AG04450 (cell line): ENCODE measurements at places on chromosomes 3 and 15. TPM values are rescaled to one million over a fixed set of nuclear protein-coding genes. Genes with fewer than 3 reads are reported as not detected.

ROPN1B gene
- not detected in 2 replicates for polyA plus RNA-seq

CCDC191 gene
- polyA plus RNA-seq: 1.7 and 2.3 TPM in 2 replicates

KLF15 gene
- polyA plus RNA-seq: 0.38 and 0.53 TPM in 2 replicates

LRTM1 gene
- not detected in 2 replicates for polyA plus RNA-seq

GPR15 gene
- not detected in 2 replicates for polyA plus RNA-seq

SLC35G2 gene
- polyA plus RNA-seq: 13.3 and 18.1 TPM in 2 replicates

MESP2 gene
- 0.20 and 0.22 TPM in 2 replicates for polyA plus RNA-seq

LRRN1 gene
- polyA plus RNA-seq: not detected in 2 replicates

RAB6B gene
- 2.2 and 2.3 TPM in 2 replicates for polyA plus RNA-seq

GRIP2 gene
- polyA plus RNA-seq: not detected in 2 replicates

VGLL3 gene
- polyA plus RNA-seq: 27.2 and 28.3 TPM in 2 replicates

GASK1A gene
- polyA plus RNA-seq: 0.43 and 0.46 TPM in 2 replicates

RABL3 gene
- 7.9 and 9.3 TPM in 2 replicates for polyA plus RNA-seq

GHSR gene
- not detected in 2 replicates for polyA plus RNA-seq

TEX55 gene
- polyA plus RNA-seq: not detected in 2 replicates

SLC7A14 gene
- polyA plus RNA-seq: 2.3 TPM in 2 replicates

GOLGA6L7 gene
- polyA plus RNA-seq: not detected in 2 replicates

HDC gene
- not detected in 2 replicates for polyA plus RNA-seq

NMNAT3 gene
- polyA plus RNA-seq: 0.22 TPM in 2 replicates

IQCH gene
- 0.95 and 1.1 TPM in 2 replicates for polyA plus RNA-seq

SNRPN gene
- polyA plus RNA-seq: 254 and 282 TPM in 2 replicates

COLQ gene
- polyA plus RNA-seq: 0.91 and 0.95 TPM in 2 replicates

EIF4E3 gene
- 2.3 and 2.5 TPM in 2 replicates for polyA plus RNA-seq

FANCD2OS gene
- not detected in 2 replicates for polyA plus RNA-seq

ZDHHC23 gene
- polyA plus RNA-seq: 0.58 and 0.79 TPM in 2 replicates

HRH1 gene
- 24.6 and 25.4 TPM in 2 replicates for polyA plus RNA-seq

TRPM1 gene
- polyA plus RNA-seq: not detected in 2 replicates

GMNC gene
- 0.02 TPM in 2 replicates for polyA plus RNA-seq
